Stimulated activated CD8-positive, alpha-beta memory T cell treated with anti-CD3 and anti-CD28 coated beads, Interleukin-4, amount 100 ng/mL, for 48 hours (primary cell): ENCODE measurements at places on chromosomes 12 and 14.

- DNase-seq, result no peak
These were observed 3.4 kb upstream of the MYRFL start for GRCh38 chr12:69821456-69822159.

DNA sequence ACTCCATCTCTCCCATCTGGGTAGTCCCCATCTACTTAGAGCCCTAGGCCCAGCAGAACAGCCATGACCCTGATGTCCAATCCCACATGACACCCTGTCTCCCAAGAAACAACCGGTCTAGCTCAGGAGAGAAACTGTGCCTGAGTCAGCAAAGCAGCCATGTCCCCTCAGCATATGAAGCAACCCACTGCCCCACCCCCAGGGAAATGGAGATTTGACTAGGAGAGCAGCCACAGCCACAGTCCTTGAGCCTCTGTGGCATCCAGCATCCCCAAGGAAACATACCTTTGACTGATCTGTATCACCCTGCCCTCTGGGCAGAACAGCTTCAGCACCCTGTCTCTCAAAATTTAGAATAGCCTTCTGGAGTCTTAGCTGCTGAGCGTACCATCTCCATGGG is 641.9 kb upstream of the FBXO33 start:
- no peak for DNase-seq

- no peak for DNase-seq
These were observed 15.9 kb upstream of the LRRK2 start for GRCh38 chr12:40208707-40209446.

- DNase-seq, result no peak
These were observed 94.6 kb upstream of the MUCL1 start for GRCh38 chr12:54759751-54760150.

DNA sequence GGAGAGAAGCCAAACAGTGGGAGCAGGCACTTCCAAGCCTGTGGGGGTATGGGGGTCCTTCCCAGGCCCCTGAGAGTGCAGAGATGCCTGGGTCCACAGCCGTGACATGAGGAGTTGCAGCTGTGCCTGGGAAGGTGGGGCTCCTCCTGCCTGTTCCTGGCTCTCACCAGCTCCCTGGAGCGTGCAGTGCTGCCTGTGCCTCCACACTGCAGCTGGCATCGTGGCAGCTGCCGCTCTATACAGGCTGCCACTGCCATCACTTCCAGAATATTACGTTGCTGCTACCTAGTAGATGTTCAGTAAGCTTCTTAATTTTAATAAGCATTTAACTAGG is 223.7 kb downstream of the KCNC2 start:
- no peak for DNase-seq

- no peak for DNase-seq
These were observed 295.9 kb upstream of the ATP2B1 start for GRCh38 chr12:90004319-90005074.

- DNase-seq, result no peak
These were observed 86.7 kb downstream of the TMEM260 start for GRCh38 chr14:56666294-56666693.

GRCh38 chr12:84924981-84925380 is 12.4 kb upstream of the SLC6A15 start:
- no peak for DNase-seq

DNA sequence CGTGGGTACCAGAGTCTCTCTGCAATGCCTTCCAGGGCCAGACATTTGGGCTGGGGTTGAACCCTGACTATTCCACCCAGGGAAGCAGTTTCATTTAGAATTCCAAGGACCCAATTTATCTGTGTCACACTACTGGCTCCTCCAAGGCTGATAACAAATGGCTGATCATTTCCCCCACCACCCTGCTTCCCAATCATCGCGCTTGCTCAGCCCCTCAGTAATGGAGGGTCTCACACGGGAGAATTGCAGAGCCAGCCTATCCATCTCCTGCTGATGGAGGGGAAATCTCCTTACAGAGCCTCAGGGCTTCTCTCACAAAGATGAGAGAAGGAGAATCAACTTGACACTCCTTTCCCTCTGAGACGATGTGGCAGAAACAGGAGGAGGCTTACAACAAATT is 78.4 kb upstream of the WSCD2 start:
- no peak for DNase-seq

GRCh38 chr12:121238086-121238485 is 28.2 kb downstream of the P2RX4 start:
- DNase-seq, result no peak

- no peak for DNase-seq
These were observed 345.2 kb downstream of the ZFP36L1 start for GRCh38 chr14:68447581-68448251.

GRCh38 chr12:6323995-6324711 is 13.7 kb downstream of the PLEKHG6 start:
- DNase-seq, result no peak

GRCh38 chr14:39683691-39684260 is 251.5 kb upstream of the FBXO33 start:
- no peak for DNase-seq

GRCh38 chr14:102200690-102201352 is 61.1 kb downstream of the WDR20 start:
- DNase-seq, result no peak
